HEK293T (cell line): ENCODE measurements at places on chromosomes 2 and 18.

DNA sequence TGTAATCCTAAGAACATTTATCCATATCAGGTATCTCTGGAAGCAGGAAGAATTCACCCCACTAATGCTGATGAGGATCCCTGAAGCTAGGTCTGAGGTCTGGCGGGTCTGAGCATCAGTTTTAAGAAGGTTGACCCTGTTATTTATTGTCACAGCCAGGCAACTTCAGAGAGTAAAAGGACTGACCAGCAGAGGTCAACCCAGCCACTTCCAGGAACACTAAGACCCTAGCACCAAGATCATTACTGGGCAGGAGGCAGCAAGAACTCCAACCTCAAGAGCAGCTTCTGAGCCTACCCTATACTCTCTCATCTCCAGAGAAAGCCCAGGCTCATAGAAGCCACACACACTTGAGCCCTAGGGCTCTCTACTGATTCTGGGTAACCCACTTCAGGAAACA, 901.4 kb downstream of the DCDC2C start:
- DNase-seq: no peak

DNA sequence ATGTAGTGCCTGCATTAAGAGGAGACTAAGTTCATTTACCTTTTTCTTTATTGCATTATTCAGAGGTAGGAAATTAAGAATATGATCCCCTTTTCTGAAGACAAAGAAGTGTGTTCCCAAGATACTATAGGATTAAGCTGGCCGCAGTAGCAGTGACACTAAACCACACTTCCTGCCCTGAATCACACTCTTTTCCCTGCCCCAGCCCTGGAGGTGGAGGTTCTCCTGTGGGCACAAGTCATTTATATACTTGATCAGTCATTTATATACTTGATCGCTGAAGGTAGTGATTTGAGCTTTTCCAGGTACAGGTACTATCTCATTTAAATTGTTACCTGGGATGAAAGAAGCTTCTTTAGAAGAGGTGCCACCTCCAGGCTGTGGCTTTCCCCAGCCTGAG, 78.6 kb downstream of the ARMC9 start:
- DNase-seq: no peak

GRCh38 chr2:143844986-143845385, 674.9 kb downstream of the ZEB2 start:
- DNase-seq: no peak

GRCh38 chr2:222776792-222777191, 84.0 kb upstream of the ACSL3 start:
- no peak for DNase-seq

DNA sequence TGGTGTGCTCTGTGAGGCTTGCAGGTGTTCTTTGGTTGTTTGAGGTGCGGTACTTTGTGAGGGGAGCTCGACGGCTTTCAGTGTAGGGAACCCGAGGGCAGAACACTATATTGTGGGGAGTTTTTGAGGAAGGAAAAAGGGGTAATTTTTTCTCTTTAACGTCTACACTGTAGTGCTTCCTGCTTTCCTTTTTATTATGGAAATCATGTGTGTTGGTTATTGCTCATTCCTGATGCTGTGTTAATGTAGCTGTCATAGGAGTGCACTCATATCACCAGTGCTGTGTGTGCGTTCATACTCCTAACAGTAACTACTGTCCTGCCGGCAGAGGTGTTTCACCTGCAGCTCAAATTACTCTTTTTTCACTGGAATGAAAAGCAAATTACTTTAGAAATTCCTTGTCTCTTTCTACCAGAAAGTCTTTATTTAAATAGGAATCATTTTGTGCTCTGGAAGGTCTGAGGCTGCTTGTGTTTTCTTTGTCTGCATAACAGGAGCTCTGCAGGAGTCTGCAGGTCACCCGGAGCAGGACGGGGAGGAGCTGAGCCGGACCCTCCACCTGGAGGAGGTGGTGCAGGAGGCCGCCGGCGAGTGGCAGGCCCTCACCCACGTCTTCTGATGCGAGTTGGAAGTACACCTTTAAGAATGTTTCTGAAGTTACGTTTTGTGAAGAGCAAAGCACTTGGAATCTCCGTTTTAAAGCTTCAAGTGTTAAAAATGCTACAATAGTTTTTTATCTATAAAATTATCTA, 145.5 kb downstream of the ZNF236 start:
- DNase-seq: no peak

DNA sequence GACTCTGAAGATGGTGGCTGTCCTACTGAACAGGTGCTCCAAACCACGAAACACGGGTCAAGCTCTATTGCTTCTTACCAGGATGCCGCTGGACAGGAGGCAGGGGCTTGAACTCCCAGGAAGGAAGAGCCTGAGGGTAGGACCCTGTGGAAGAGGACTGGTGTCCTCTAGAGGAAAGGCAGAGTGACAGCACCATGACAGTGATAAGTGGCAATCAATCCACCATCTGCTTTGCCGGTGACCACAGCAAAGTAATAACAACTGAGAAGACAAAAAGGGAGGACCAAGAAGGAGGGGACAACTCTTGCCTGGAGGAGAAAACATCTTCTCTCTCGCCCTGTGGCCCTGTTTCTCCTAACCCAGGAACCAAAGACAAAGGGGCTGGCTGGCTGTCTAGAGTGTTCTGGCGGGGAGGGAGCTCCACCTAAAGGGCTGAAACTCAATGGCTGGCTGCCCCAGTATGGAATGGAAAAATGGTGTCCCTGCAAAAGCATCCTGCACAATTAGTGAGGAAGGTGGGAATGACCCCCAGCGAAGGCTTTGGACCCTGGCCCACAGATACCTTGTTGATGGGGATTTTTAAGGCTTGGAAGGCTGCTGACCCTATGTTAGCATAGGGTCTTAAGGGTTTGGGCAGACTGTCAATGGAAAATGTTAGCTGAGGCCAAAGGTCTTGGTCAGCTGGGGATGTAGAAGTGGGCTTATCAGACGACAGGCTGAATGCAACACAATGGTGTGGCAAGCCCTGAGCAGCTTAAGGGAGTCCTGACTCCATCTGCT, 35.4 kb downstream of the PROC start:
- no peak for DNase-seq

- no peak for DNase-seq
These were observed 18.2 kb downstream of the ADRA2B start for GRCh38 chr2:96097951-96098823.

GRCh38 chr2:29070526-29070925, 3.8 kb downstream of the PCARE start:
- no peak for DNase-seq

GRCh38 chr2:27667446-27667845, 3.8 kb downstream of the SLC4A1AP start:
- DNase-seq: no peak

- DNase-seq: no peak
These were observed 72.7 kb upstream of the ZCCHC2 start for GRCh38 chr18:62450175-62450545.

GRCh38 chr2:173667014-173667413, 298.2 kb downstream of the SP3 start:
- no peak for DNase-seq

DNA sequence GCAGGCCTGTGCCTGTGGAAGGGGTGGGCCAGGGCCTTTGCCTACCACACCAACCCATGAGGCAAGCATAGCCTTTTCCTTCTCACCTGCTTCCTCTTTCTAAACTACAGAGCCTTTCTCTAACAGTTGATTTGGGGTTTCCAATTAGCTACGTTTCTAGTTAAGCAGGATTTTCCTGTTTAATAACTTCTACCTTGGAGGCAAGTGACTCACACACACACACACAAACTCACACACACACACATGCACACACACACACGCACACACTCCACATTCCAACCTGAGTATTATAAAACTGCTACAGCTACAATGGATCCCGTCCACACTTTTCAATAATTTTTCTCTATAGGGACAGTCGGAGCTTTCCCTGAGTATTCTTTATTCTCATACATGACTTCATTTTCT, 84.9 kb downstream of the SOX11 start:
- DNase-seq: no peak

GRCh38 chr2:213475433-213475832, 191.2 kb downstream of the SPAG16 start:
- peak; percentile 6 for DNase-seq

- no peak for DNase-seq
These were observed 94.2 kb upstream of the LHCGR start for GRCh38 chr2:48849770-48850169.

DNA sequence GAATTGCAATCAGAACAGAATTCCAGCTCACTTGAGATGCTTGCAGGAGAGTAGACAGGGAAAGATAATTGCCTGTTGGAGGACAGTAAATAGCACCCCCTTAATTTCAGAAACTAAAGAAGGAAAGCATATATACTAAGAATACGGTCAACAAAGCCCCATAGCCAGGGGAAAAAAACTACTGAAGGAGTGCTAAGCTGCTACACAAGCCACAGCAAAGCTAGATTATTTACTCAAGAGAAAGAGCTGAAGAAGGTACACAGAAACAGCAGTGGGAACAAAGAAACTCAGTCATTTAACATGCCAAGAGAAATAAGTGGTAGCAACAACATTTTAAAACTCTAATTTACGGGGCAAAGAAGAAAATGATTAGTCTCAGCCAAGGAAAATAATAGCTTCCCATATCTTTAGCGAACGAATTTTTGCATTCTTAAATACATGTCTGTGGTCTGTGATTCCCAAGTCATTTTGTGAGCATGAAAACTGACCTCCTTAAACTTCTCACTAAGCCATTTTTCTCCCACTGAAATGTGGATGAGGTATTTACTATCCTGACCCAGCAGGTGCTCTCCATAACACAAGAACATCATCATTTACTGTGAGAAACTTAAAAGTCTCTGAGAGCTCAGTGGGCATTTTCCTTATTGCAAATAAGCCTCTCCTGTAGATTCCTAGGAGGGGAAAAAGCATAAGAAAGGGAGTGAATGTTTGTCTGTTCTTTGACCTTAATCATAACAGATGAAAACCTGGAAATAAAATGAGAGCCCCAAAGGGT, 196.0 kb downstream of the PAX3 start:
- DNase-seq: no peak

DNA sequence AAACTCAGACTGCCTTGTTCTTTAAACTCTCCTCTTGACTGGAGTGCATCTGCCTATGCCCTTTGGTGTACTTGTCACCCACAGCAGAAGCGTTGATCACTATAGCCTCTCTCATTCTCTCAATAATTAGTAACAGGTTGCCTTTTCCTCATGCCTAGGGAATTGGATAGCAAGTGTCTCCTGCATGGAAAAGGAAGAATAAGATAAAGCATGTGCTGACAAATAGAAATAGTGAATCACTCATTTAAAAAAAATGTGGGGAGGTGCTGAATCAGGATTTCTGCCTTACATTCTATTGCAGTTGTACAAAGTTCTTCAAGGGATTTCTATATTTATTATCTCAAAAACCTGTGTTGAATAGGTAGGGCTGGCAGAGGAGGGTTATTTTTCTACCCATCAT, 323.0 kb downstream of the TXNL1 start:
- no peak for DNase-seq

DNA sequence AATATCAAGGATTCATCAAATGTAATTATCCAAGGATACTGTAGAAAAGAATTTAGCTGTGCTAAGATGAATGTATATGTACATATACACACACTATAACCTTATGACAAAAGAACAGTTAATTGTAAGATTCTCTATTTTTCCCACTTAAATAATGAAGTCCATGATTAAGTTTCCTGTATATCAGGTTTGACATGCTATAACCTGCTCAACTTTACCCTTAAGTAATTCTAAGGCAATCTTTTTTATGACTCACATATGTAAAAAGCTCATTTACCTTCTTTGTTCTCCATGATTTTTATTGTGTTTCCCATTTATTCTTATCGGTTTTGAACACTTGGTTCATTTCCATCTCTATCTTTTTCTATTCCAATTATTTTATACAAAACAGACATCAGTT, 1213.1 kb upstream of the SLC39A10 start:
- DNase-seq: no peak

GRCh38 chr2:37059841-37060240, 24.3 kb downstream of the HEATR5B start:
- DNase-seq: no peak

- no peak for DNase-seq
These were observed 188.9 kb upstream of the OSR1 start for GRCh38 chr2:19547321-19547720.

GRCh38 chr18:25230658-25231326, 121.2 kb downstream of the ZNF521 start:
- no peak for DNase-seq

GRCh38 chr18:78692105-78692504, 287.5 kb upstream of the SALL3 start:
- DNase-seq: no peak

GRCh38 chr2:54500404-54501205, 44.5 kb downstream of the SPTBN1 start:
- DNase-seq: no peak

GRCh38 chr2:170812710-170813600, 3.7 kb upstream of the GAD1 start:
- peak; percentile 56 for DNase-seq

GRCh38 chr18:45441110-45441847, 174.0 kb upstream of the SLC14A2 start:
- peak; percentile 6 for DNase-seq

- DNase-seq: no peak
These were observed 25.6 kb upstream of the PTMA start for GRCh38 chr2:231682603-231683291.

GRCh38 chr2:75047189-75047991, 88.9 kb downstream of the POLE4 start:
- DNase-seq: no peak

DNA sequence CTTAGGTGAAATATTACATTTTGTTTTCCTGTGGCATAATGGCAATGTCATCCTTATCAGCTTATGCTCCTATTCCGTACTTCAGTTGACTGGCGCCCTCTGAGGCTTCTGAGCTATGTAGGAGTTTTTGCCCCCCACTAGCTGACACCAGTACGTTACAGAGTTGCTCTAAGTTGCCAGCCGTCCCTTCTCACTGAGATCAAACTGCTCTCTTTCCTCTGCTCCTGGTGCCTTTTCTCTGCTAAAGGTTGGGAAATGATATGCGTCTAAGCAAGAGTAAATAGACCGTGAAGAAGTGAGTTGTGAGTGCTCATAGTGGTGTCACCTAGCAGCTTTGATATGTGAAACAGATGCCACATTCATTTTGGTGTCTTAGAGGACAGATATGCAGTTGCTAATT, 99.2 kb downstream of the RAPGEF4 start:
- DNase-seq: no peak

GRCh38 chr2:43885132-43885632, 46.4 kb downstream of the ABCG8 start:
- DNase-seq: no peak

- DNase-seq: no peak
These were observed 21.6 kb downstream of the R3HDM1 start for GRCh38 chr2:135552887-135553286.
